ENCODE measurements at places on chromosomes 5 and 9.
A peak's percentile ranks its signal among the peaks of the same experiment; 100 is the strongest.

GRCh38 chr5:43664501-43665040, 61.6 kb downstream of the NNT start:
- no peak for DNase-seq

DNA sequence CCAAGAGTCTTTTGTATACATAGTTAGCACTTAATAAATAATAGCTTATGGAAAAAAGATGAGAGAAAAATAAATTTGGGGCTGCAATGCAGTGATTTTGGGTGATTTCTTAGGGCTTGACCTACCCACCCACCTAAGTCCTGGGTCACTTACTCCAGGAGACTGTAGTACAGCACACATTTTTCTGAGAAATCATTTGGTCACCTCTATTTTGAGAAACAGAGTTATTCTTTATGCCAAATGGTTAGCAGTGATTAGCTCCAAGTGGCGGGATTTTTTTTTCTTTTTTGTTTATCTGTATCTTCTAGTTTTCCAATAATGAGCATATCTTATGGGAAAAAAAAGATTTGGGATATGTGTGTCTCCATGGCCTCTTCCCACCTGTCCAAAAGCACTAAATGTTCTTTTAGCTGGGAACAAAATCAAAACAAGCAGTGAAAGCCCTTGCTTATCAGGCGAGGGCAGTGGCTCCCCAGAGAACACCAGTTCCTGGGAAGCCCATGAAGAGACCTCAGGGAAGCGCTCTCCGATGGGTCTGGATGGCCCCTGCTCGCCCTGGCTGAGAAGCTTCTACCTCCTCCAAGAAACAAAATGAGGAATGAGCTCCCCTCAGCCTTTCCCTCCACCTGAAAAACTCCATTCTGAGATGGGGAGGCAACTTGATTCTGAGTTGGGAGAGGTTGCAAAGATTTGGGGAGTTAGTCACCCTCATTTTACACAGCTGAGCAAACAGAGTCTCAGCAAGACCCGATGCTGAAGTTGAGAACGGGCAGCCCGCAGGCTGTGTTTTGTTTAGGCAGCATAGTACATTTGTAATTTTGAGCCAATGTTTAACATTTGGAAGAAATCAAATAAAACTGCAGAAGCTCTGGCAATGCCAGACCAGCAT, 69.9 kb downstream of the CYFIP2 start:
- no peak for DNase-seq

DNA sequence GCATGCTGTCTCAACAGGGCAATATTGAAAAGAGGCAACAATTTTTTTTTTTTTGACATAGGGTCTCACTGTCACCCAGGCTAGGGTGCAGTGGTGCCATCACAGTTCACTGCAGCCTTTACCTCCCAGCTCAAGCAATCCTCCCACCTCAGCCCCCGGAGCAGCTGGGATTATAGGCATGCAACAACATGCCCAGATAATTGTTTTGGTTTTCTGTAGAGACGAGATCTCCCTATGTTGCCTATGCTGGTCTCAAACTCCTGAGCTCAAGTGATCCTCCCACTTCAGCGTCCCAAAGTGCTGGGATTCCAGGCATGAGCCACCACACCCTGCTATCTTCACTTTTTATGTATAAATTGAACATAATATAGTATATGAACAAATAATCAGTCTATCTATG, 47.6 kb downstream of the PRELID2 start:
- no peak for DNase-seq

- DNase-seq, result no peak
Observed at GRCh38 chr9:107707915-107708441, 218.4 kb upstream of the KLF4 start.

- peak; percentile 68 for DNase-seq
Observed at GRCh38 chr5:143051244-143052058, 281.3 kb downstream of the ARHGAP26 start.

DNA sequence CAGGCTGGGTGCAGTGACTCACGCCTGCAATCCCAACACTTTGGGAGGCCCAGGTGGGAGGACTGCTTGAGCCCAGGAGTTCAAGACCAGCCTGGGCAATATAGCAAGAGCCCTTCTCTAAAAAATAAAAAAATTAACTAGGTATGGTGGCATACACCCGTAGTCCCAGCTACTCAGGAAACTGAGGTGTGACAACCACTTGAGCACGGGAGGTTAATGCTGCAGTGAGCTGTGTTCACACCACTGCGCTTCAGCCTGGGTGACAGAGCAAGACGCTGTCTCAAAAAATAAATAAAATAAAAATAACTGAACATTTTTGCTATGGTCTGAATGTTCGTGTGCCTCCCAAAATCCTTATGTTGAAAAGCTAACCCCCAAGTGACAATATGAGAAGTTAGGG, 24.5 kb downstream of the AGTPBP1 start:
- DNase-seq, result no peak

DNA sequence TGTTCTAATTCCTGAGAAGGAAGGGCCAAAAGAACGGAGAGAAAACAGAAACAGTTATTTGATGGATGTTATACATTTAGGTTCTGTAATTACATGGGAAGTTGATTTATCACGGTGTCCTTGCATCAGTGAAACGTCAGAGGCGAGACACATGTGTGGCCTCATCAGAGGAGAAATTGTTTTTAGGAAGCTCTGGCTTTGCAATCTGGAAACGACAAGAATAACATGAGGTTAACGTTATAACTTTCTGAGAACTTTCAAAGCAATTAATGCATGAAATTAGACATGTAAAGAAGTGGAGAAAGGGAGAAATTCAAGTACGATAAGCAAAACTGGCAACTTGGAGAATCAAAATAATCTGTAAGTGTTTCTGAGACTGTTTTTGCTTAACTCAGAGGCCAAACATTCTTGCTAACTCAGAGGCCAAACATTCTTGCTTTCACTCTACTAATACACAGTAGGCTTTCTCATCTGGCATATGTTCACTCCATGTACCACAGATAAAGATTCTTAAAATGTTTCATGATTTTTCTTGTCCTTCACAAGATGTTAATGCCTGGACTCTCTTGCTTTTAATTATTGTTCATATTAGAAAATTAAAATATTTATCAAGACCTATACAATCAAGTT, 933.0 kb downstream of the TLE4 start:
- no peak for DNase-seq

GRCh38 chr5:159582756-159583541, 252.7 kb upstream of the IL12B start:
- DNase-seq, result no peak

- DNase-seq, result no peak
Observed at GRCh38 chr9:134916161-134916665, 1.5 kb downstream of the FCN1 start.

- no peak for DNase-seq
Observed at GRCh38 chr9:16074963-16075362, 522.1 kb downstream of the CCDC171 start.

GRCh38 chr5:88555674-88556073, 287.0 kb upstream of the TMEM161B start:
- no peak for DNase-seq

DNA sequence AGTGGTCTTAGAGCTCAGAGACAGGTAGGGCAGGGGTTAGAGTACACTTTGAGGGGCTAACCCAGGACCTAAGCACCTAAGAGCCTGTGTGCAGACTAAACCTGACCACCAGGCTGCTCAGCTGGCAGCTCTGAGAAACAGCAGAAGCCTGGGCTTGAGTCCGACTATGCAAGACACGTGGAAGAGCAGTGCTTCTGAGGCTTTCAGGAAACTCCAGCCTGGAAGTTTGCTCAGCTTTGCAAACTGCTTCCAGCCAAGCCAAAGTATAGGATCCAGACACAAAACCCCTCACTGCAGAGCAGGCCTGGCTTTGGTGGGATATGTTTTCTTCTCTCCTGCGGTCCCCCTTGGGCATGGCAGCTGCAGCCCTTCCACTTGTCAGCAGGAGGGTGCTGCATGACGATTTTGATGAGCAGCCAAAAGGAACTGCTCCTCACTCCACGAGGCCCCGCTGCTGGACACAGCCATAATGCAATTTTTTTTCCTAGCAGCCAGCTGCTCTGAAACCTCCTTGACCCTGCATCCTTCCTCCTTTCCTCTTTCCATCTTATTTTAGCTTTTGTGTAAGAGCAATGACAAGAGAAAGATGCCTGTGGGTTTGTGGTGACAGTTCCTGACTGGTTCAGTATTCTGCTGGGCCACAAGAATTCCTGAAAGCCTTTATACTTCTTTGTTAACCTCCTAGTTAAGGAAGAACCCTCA, 123.1 kb downstream of the LIFR start:
- no peak for DNase-seq

DNA sequence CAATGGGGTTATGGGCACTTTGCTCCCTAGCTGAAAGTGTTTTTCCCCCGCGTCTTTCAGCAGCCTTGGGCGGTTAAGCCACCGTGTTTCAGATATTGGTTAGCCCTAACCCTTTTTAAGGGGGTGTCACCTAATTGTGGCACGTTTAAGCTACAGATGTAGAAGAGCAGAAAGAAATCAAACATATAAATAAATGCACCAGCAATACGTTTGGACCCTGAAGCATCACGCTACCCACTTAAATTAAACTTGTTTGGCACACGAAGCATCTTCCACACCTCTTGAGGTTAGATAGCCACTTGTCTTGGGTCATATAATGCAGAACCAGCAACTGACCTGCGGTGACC, 768 bp downstream of the YTHDC2 start:
- no peak for DNase-seq

DNA sequence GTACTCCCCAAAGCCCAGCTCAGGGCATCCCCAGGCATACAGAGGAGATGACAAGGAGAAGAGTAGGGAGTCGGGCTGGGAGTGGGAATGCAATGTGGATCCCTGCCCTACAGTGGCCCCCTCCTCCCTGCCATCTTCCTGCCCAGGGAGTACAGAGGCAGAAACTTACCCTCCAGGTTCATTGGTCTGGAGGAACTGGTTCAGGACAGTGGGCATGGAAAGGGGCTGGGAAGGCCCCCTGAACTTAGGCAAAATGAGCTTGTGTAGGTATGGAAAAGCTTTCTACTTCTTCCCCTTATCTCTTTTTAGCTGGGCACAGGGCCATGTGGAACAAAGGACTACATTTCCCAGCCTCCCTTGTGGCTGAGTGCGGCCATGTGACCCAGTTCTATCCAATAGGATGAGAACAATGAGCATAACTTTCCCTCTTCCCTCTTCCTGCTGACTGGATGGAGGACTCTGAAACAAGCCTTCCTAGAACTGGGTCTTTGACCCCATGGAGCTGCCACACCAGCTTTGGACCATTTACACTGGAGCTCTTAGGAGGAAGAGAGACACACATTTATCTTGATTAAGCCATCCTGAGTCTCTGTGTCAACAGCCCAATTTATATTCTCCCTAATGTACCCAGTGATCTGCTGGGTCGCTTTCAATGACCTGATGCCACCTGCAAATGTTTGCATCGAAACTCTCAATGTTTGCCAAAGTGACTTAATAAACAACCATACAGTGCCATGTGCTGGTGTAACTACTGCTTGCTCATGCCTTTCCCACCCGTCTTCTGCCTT, 25.0 kb upstream of the HMCN2 start:
- peak; percentile 75 for DNase-seq

GRCh38 chr9:112002131-112002846, 105.7 kb downstream of the UGCG start:
- DNase-seq, result no peak

GRCh38 chr5:20678814-20679298, 690.9 kb upstream of the CDH18 start:
- DNase-seq, result no peak

GRCh38 chr9:115349542-115349941, 231.6 kb upstream of the TNC start:
- no peak for DNase-seq

GRCh38 chr5:121691478-121691877, 160.2 kb upstream of the FTMT start:
- DNase-seq, result no peak

- DNase-seq, result no peak
Observed at GRCh38 chr5:169458221-169458620, 125.4 kb upstream of the SPDL1 start.

GRCh38 chr5:175354964-175355363, 89.0 kb downstream of the DRD1 start:
- DNase-seq, result no peak

All from NCI-H1105 (cell line).